ENCODE measurements at places on chromosomes 2 and 18.

DNA sequence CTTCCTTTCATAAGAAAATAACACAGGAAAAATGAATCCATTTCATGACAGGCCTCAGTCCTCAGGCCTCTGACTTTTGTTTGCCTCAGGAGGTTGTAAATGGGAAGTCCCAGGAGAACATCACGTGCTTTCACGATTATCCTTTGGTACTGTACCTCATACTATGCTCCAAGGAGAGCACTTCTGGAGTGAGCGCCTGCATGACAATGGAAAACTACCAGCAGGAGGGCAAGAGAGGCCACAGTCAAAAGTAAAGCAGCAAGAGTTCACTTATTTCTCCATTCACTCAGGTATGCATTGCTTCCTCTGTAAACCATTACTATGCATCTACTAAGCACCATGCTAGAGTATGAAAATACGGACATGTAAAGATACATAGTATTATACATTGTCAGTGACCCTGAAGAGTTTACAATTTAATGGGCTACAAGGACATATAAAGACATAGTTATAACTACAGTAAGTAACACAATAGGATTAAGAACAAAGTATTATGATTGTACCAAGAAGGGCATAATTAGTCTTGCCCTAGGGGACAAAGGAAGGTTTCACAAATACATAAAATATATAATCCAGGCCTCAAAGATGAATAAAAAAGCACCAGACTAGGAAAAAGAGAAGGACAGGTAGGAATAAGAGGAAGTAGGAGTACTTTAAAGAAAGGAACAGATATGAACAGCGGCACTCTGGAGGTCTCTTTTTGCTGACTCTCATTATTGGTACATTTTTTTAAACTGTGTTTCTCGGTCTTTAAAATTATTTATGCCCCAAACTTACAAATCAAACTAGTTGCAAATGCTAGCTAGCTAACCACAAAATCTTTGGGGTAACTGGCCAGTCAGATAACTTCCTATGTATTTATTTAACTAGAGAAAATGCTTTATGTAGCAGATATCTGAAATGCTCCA is 806.7 kb downstream of the NRXN1 start:
- DNase-seq, result no peak

DNA sequence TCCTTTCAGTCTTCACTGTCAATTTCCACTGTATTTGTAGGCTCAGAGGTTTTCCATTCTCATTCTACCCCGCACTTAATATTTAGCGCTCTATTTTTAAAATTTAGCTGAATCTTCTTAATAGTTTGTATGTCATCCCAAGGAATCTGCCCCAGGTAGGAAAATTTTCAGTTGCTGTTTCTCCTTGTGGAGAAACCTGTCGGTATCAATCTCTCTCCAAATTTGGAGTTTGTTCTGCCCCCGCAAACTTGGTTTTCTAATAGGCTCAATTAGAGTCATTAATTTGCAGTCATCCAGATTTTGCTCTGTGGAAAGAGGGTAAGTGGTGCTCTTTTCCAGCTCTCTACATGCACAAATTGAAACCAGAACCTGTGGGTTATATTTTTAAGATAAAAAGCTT is 87.6 kb downstream of the DNAH6 start:
- DNase-seq, result no peak

DNA sequence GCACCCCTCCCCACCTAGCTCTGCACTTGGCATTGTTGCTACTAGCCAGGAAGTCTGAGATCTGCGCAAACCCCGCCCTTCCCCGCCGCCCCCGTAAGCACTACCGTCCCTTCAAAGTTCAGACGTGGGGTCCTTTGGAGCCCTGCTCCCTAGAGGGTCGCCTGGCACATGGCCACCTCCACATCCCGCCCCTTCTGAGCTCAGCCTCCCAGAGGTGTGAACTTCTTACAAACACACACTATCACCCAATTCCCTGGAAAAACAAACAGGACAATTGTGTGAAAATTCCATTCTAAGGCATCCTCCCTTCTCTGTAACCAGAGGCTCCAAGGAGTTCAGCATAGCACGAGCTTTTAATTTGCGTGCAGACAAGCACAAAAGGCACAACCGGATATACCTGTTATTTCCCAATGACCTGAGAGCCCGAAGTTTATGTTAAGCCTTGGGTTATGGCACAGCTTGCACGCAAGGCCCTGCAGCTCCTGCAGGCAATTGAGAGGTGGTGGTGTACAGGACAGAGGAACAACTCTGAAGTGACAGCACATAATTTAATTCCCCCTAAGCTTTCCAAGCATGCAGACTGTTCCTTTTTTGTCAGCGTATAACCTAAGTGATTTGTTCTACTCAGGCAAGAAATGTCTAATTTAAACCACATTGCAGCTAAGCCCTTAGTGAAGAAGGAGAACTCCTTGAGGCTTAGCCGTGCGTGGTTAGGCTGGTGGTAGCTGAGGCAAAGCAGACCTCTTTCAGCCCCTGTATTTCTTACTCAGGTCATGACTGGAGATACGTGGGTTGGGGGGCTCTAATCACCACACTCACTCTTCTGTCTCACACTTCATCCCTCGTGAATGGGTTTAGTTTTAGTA is 20.3 kb upstream of the CYP1B1 start:
- no peak for DNase-seq

DNA sequence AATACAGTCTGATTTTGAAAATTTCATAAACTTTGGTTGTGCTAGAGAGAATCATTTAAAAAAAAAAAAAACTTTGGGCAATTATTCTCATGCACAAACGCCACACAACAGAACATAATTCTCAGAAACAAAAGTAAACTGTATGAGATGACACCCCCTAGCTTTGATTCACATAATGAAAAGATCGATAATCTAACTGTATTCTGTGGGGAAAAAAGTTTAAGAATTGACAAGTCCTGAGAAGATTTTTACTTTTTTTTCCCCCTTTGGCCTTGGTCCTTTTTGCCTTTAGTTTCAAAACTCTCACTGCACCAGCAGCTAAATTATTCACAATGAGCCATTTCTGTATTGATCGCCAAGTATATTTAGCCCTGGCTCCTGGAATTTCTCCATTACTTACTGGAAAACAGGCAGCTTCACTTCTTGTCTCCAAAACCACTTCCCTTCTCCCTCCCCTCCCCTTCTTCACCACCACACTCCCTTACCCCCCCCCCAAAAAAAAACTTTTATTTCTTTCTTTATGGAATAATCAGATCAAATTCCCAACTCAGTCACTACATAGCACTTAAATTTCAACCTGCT is 2.0 kb downstream of the IKZF2 start:
- no peak for DNase-seq

DNA sequence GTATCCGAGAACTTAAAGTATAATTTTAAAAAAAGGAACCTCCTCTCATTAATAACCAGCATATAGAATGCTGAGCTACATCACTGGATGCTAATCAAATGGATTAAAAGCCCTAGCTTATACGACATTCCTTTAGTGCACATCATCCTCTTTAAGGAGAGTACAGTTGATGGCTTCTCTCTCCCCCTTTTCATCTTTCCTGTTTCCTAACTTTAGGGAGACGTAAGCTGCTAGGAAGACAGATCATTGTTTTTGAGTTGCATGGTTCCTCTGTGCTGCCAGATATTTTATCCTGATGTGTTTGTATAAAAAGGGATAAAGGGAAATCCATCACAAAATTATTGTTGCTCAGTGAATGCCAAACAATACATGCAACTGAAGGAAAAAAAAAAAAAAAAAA is 94.2 kb downstream of the SLC8A1 start:
- DNase-seq, result no peak

- peak; percentile 81 for DNase-seq
Observed at GRCh38 chr2:168118733-168119514, 128.5 kb downstream of the STK39 start.

GRCh38 chr2:195410074-195410671 is 246.9 kb upstream of the SLC39A10 start:
- peak; percentile 9 for DNase-seq

GRCh38 chr2:9285921-9286320 is 79.3 kb downstream of the ASAP2 start:
- DNase-seq, result no peak

GRCh38 chr2:179252423-179252822 is 12.2 kb downstream of the SESTD1 start:
- DNase-seq, result no peak

- DNase-seq, result no peak
Observed at GRCh38 chr2:207546822-207547221, 17.1 kb downstream of the CREB1 start.

GRCh38 chr2:206981739-206982340 is 42.5 kb downstream of the CPO start:
- DNase-seq, result peak; percentile 38

- DNase-seq, result no peak
Observed at GRCh38 chr2:134262684-134263083, 8.8 kb downstream of the MGAT5 start.

- no peak for DNase-seq
Observed at GRCh38 chr18:26911840-26912239, 46.3 kb upstream of the AQP4 start.

GRCh38 chr18:49572611-49573345 is 10.9 kb downstream of the LIPG start:
- no peak for DNase-seq

GRCh38 chr2:96374211-96374951 is 38.8 kb downstream of the NCAPH start:
- DNase-seq, result no peak

DNA sequence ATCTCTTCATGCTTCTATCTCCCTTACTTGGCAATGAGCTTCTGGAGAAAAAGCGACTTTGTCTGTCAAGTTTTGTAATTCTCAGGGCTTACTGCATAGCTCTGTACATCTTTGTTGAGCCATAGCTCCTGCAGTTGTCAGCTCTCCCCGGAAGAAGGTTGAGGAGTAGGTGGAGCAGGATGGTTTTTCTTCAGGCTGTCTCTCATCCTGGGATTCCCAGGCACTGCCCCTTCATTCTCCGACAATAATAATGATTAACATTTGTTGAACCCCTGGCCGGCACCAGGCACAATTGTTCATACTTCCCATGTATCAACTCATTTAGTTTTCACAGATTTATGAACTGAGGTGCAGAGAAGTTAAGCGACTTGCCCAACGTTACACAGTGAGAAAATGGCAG is 23.5 kb upstream of the RHOB start:
- DNase-seq, result no peak

DNA sequence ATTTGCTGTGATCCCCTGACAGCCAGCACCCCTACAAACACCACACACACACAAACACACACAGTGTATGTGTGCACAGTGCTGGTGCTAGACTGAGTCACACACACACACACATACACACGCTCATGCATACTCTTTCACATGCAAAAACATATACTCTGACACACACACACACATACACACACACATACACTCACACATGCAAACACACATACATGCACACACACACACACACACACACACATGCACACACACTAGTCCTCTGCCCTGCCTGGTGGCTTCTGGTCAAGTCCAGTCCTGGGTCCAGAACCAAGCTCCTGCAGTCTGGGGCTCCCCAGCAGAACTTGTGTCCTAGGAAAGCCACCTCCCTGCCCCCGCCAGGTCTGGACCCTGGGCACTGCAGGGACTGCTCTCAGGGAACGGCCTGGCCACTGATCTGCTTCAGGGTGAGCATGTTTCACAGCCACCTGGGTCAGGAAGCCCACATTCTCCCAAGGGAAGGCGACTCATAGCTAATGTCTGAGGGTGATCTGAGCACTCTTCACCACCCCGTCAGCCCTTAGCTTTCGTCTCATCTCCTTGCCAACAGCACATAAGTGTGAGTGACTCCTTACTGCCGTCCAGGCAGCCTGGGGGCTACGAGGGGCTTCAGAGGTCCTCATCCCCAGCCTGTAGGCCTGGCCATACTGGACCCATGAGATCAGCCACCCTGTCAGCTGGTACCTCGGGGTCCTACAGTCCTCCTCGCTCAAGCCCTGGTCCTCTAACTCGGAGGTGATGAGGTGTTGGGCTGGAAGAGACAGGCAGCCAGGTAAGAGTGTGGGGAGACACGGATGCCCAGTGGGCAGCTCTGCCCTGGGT is 88.1 kb downstream of the MCFD2 start:
- no peak for DNase-seq

DNA sequence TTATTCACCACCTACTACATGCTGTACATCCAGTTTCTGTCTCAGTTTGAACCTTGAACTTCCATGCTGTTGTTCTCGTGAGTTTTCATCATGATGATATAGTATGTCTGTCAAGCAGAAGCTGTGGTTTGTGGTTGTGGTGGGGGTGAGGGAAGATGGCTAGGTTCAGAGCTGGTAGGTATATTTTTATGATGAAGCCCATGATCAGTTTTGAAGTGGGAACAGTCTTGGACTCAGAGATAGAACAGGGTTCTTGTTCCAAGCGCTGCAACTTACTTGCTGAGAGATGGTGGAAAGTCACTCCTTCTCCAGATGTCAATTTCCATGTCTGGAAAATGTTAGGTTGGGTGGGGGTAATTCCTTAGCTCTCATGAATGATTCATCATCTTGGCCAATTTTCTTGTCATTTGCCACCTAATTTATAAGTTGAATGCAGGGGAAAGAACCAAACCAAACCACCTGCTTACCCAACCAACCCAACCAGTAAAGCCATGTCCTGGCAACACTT is 21.6 kb downstream of the PMAIP1 start:
- peak; percentile 73 for DNase-seq

GRCh38 chr18:68660354-68661183 is 54.3 kb downstream of the TMX3 start:
- peak; percentile 45 for DNase-seq
